ENCODE measurements at places on chromosomes 3 and 15.

GRCh38 chr3:128262457-128262856 is 109.2 kb downstream of the EEFSEC start:
- DNase-seq = no peak

DNA sequence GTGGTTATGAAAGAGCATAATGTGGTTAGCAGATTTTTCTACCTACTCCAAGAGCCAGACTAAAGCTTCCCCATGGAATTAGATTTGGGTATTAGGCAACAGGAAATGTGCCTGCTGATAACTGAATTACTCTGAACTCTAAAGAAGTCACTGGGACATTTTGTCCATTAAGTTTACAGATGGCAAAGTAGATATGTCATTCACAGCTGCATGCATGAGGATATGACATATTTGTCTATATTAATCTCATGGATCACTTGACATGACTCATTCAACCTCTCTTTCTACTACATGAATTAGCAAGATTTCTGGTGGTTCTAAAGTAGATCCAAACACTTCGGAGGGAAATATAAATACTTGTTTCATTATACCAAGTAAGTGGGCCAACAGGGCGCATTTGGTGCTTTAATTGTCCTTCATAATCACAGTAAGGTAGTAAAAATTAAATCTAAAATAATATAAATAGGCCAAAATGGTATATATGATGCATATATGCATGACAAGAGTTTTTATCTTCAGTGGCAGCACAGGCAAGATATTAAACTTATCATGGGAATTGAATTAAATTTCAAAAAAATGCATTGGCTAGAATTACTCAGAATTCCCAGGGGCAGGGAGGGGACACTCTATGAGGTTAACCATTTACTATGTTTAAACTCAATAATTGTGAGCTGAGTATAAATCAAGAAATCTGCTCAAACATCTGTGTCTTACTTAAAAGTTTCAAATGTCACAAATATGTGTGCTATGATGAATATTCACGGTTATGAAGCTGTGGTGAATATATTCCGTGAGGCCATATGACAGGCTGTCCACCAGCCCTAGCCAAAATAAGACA is 365.3 kb upstream of the KCNMB2 start:
- no peak for DNase-seq

- DNase-seq = no peak
These were observed 308.2 kb upstream of the RORA start for GRCh38 chr15:61537337-61537736.

- no peak for DNase-seq
These were observed 45.3 kb downstream of the DNAH1 start for GRCh38 chr3:52361454-52361853.

GRCh38 chr15:92917598-92918407 is 17.7 kb downstream of the CHD2 start:
- peak; percentile 97 for DNase-seq

DNA sequence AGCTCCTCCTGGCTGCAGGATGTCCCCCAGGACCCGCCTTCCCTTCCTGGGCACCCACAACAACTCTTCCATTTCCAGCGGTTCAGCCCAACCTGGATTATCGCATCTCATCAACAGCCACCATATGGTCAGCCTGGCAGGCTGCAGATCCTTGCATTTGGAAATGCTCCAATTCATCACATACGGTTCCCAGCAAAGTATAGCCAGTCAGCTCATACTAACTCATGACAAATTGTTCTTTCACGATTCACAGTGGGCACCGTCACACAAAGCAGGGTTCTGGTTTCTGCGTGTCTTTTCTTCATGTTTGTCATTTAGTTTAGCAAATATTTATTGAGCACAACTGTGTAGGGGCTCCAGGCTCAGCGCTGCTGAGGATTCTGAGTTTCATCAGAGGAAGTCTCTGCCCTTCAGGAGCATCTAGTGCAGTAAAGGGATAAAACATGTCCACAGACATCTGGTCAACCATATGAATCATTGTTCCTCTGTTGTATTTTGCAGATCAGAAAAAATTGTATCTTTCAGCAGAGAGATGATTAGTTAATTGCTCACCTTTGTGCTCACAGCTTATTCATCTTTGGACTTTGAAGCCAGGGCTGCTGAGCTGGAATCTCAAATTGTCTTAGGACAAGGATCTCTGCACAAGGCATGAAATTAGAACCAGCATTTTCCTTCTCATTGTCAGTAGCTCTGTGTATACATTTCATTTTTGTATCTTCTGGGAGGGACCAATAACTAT is 125.1 kb downstream of the GABRG3 start:
- DNase-seq = peak; percentile 94

GRCh38 chr3:103057003-103057402 is 622.2 kb downstream of the ZPLD1 start:
- no peak for DNase-seq

DNA sequence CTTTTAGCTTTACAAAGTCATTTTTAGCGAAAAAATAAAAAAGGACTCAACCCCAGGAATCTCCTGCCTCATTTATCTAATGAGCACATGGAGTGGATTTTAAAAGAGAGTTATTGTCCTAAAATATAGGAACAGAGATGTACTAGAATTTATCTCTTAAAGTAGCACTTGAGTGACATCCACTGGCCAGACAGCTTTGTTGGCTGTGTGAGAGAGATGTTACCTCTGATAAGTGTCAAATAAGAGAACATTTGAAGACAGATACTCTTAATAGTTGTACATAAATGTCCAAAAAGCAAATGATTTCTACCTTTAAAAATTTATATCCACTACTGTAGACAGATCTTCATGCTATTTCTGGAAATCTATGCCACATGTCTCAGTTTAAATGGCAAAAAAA is 12.3 kb upstream of the MFSD1 start:
- peak; percentile 33 for DNase-seq

DNA sequence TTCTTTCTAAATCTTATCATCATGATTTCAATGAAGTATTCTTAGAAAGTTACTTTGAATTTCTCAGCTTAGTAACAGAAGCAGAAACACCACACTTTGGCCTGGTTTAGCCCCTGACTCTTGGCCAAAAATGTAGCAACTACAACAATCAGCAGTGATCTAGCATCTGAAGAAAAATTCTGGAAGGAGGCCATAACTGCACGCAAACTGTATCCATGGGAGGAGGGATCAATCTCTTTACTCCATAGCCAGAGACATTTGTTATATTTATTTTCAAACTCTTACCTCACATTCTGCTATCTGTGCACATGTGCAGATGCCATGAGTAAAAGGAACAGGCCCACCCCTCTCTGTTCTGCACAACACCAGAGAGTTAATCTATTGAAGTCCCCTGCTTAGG is 251.0 kb upstream of the P2RY1 start:
- DNase-seq = no peak

GRCh38 chr15:89346516-89347231 is 12.1 kb upstream of the POLG start:
- no peak for DNase-seq

- DNase-seq = no peak
These were observed 93.7 kb downstream of the DLG1 start for GRCh38 chr3:197204736-197205135.

- DNase-seq = peak; percentile 8
These were observed 1435.2 kb upstream of the CADM2 start for GRCh38 chr3:83523470-83524073.

DNA sequence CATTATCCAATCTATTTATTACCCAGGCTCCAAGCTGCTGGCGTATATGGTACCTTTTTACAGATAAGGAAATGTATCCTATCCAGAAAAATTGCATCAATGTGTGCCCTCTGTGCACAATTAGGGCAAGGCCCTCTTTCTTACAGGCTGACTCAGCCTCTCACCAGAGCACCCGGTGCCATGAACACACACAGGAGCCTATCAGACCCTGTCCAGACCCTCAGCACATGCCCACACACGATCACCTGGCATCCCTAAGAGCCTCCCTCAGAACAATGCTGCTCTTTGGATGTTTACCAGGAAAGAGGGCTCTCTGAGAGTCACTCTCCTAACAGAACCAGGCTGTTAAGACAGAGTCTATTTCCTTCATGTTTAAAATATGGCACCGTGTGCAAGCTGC is 460.0 kb upstream of the TBL1XR1 start:
- DNase-seq = no peak

DNA sequence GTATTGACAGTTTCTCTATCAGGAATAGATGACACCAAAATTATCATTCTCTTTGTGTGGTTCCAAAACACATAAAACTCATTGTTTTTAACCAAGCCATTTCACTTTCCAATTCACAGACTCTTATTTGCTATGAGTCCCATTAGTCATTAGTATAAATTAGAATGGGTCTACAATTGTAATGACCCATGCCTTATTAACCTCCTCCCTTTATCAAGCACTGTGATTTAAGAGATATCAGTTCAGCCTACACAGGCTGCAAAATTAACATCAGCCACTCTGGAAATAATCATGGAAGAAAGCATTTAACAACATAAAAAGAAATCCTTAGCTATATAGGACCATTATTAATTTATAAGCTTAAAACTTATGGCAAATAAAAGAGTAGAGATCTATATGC is 440.6 kb downstream of the GBE1 start:
- no peak for DNase-seq

- DNase-seq = no peak
These were observed 19.9 kb upstream of the GOLGA8J start for GRCh38 chr15:30062881-30063280.

- no peak for DNase-seq
These were observed 618.9 kb upstream of the KCNMB2 start for GRCh38 chr3:177917234-177917861.

- peak; percentile 29 for DNase-seq
These were observed 62.7 kb upstream of the KLF13 start for GRCh38 chr15:31263751-31264558.

DNA sequence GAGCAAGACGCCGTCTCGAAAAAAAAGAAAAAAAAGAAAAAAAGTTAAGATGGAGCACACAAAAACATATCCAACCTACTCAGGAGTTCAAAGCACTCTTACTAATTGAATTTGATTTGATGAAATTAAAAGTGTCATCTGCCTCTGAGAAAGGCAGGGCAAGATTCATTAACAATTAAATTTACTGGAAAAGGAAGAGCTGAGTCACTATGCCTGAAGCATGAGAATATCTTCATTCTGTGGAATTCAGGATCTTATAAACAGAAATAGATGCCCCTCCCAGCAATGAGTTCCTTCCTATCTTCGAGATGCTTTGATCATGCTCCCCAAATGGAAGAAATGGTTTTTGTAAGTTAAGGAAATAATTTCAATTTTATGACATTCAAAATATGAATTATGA is 61.0 kb upstream of the ST3GAL6 start:
- no peak for DNase-seq

GRCh38 chr3:11718637-11719405 is 75.1 kb upstream of the VGLL4 start:
- peak; percentile 34 for DNase-seq

DNA sequence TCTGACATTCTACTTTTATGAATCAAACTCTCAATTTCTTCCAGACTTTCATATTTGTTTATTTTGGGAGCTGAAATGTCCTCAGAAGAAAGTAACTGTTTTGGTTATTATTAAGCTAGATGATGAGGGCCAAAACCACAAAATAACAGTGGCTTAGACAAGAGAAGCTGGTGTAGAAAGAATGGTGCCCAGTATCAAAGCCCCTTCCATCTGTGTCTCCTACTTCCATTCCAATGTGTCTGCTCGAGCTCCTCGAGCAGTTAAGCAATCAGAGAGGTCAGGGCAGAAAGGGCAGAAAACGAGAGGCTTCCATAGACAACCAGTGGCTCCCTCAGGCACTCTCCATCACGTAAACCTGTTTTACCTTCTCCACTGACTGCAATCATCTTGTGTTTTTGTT is 59.7 kb upstream of the MAGI1 start:
- no peak for DNase-seq

GRCh38 chr15:48557335-48557734 is 88.2 kb downstream of the FBN1 start:
- DNase-seq = no peak

- no peak for DNase-seq
These were observed 8.1 kb upstream of the MUC13 start for GRCh38 chr3:124942613-124943012.

DNA sequence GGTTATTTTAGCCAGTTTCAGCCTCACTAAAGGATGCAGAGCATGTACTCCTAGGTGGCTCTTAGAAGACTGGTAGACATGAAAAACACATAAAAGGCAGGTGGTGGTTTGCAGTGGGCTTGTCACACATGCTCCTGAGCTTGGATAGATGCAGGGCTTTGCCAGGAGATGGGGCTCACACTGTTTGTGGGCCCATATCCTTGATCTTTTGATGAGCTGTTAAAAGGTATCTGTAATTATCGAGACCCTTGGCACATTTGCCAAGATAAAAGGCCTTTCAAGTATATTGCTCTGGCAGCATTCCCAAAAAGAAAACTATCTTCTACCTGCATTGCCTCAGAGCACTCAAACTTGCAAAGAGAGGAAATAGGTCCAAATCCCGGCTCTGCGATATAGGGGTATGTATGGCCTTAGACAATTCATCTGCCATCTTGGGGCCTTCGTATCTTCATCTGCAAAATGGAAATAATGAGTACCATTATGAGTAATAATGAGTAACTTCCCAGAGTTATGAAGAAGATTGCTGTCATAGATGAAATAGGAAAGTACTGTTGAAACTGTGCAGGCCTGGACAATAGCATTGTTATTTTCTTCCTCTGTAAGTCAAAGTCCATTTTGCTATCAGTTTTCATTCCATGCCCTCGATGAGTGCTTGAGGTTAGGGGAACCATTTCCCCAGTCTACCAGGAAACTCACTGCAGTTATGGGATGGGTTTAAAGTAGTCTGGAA is 172.7 kb downstream of the SYNPR start:
- DNase-seq = no peak

GRCh38 chr3:129592381-129593131 is 13.9 kb downstream of the PLXND1 start:
- no peak for DNase-seq

GRCh38 chr3:127276995-127277394 is 10.9 kb downstream of the PRR20G start:
- no peak for DNase-seq

- no peak for DNase-seq
These were observed 6.7 kb downstream of the CCDC9B start for GRCh38 chr15:40333922-40334492.

DNA sequence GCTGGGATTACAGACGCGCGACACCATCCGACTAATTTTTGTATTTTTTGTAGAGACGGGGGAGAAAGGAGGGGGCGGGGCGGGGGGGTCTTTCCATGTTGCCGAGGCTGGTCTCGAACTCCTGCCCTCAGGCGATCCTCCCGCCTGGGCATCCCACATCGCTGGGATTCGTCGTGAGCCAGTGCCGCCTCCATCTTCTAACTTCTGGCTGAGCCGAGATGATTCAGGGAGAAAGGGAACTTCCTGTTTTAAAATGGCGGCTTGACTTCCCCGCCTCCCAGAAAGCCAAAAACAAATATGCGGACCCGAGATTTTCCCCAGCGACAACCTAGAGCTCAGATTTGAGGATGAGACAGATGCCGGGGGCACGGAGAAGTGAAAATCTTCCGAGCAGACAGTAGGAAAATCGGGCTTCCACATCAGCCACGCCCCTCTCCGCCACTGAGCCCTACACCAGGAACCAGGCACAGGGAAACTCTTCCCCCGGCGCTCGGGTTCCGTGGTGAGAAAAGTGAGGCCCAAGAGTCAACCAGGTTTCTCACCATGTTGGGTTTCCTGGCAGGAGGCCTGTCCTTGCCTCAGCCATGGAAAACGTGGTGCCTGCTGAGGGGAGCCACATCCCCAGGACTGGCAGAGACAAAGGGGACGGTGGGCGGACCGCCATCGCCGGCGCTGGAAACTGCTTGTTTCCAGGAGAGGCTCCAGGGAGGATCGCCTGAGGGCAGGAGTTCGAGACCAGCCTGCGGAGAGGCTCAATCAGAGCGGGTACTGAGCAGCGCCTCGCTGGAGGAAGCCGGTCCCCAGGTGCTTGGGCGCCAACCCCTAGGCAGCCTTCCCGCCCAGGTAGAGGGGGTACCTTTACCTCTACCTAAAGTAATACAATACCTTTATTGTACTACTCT is 18.7 kb downstream of the CHST14 start:
- no peak for DNase-seq
